ENCODE measurements at places on chromosomes 4 and X.

- DNase-seq, result no peak
Observed at GRCh38 chr4:168199260-168199957, 107.1 kb downstream of the ANXA10 start.

DNA sequence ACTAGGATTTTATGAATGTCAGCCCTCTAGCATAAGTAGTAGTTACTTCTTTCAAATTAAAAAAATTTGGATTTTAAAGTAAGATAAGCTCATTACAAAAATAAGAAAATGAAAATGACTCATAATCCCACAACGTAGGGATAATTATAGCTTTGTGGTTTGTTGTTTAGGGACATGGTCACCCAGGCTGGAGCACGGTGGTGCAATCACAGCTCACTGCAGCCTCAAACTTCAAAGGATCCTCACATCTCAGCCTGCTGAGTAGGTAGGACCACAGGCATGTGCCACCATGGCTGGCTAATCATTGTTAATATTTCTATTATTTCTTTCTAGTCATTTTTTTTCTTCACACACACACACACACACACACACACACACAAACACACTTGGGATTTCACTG, 57.6 kb downstream of the PLAC1 start:
- DNase-seq, result no peak

GRCh38 chr4:73869130-73870055, at the start of gene CXCL1:
CXCL1 (plus strand) TSS chr4:73869393; CDS start chr4:73869471, 78 bp downstream.
- DNase-seq, result no peak

GRCh38 chr4:176300565-176300964, 19.2 kb upstream of the SPCS3 start:
- DNase-seq, result no peak

DNA sequence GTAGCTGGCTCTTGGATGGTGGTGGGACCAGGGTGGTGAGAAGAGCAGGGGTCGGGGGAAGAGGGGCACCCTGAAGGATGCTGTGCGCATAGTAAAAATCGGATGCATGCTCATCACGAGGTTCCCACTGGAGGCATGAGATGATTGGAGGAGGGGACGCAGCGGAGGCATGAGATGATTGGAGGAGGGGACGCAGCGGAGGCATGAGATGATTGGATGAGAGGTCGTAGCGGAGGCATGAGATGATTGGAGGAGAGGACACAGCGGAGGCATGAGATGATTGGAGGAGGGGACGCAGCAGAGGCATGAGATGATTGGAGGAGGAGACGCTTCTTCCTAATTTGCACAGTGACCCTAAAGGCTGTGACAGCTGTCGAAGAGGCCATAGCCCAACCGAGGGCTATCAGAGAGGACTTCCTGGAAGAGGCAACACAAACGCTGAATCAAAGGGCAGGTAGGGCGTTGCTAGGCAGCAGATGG, 106.7 kb downstream of the ADRA2C start:
- no peak for DNase-seq

GRCh38 chr4:115433491-115433890, 320.1 kb upstream of the NDST4 start:
- no peak for DNase-seq

DNA sequence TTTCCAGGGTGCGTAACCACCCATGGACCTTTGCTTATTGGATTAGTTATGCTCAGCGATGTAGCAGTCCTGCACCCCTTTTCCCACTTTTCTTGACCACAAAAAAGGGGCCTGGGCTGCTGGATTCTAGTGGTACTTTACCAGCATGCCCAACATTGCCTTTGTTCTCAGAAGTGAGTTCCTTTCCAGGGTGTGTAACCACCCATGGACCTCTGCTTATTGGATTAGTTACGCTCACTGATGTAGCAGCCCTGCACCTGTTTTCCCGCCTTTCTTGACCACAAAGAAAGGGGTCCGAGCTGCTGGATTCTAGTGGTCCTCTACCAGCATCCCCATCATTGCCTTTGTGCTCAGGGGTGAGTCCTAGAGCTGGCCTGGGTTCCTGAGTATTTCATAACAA, 138.2 kb downstream of the COX18 start:
- DNase-seq, result no peak

DNA sequence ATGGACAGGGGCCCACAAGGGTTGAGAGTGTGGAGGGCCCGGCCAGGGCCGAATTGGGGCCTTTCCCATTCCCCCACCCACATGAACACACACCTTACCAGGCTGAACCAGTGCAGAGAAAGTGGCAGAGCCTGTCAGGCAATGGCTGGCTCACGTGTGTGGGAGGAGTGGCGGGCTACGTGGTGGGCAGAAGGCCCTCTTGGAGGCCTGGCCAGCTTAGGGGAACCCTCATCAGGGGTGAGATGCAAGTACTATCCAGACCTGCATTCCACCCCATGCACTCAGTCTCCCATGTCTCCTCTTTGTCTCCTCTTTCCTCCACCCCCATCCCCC, 965 bp downstream of the TCEAL4 start:
- DNase-seq, result no peak

- DNase-seq, result no peak
Observed at GRCh38 chrX:119477812-119478232, 9.6 kb downstream of the SLC25A5 start.

DNA sequence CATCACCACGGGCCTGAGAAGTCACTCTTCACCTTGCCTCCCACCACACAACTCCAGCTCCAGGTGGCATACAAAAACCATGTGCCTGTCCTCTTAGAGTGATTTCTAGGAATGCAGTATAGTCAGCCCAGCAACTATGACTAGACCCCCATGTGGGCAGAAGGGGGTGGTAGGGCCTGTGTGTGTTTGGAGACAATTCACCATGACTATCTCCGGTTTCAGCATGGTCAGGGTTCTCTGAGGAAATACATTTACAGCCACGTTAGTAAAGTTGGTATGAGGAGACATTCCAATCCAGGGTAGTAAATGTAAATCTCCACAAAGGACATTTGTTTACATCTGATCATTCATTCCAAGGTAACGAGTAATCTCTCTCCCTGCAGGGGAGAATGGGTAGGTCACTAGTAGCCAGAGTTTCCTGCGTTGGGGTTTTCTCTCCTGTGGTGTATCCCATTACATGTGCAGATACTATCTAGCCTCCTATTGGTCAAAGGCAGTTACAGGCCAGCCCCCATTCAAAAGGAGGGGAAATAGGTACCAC, 4.2 kb upstream of the MTMR1 start:
- no peak for DNase-seq

DNA sequence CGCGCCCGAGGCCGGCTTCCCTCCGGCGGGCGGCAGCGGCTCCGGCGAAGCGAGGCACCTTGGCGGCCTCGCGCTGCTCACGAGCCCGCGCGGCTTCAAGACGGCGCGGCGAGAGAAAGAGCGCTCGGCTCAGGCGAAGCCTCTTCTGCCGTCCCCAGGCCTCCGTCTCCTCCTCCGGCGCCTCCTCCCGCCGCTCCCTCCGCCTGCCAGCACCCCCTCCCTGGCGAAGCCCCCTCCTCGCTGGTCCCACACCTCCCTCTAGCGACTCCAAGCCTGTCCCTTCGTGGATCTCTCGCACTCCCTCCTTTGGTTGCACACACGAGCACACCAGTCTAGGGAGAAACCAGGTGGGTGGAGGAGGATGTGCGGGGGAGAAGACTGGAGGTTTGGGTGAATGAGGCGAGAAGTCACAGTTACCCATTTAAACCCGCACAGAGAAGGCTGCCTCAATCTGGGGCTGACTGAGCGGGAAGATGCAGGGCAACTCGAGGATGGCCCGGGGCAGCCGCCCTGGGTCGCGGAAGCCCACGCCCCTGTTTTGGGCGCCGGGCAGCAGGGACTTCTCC, at the start of gene CAMK2D:
Gene CAMK2D, minus strand, starts transcription at position 119 of the 566 bp plus-strand sequence. CDS start 670 bp downstream, outside the sequence.
- no peak for DNase-seq

- DNase-seq, result no peak
Observed at GRCh38 chrX:144494074-144494473, 610.2 kb downstream of the UBE2NL start.

DNA sequence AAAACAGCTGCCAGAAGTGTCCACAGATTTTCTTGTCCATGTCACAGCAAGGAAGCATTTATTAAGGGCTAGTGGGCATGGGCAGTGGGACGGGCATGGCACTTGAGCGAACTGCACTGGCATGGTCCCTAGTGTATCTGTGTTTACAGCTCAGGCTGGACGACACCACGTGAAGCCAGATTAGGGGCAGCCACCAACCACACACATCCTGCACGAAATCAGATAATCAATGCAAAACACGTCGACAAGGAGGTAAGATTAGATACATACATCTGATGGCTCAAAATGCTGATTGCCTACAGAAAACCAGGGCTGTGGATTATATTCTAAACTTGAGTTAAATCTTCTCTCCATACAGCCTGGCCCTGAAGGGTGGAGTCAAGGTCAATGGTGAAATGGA, 103.8 kb upstream of the ATP6AP2 start:
- DNase-seq, result no peak

DNA sequence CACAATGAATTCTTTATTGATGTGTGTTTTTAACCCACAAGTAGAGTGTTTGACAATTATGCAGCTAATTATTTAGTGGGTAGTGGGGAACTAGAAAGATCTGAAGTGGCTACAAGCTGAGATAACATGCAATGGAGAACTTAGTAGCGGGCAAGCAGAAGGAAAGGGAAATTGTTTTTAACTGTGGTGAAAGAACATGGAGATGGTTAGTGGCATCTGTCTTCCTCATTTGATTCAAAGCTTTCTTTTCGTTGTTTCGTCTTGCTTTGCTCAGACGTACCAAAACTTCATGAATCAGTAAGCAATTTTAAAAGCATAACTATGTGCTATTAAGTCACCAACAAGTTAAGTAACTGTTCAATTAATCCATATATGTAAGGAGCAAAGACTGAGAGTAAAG, 169.9 kb downstream of the BANK1 start:
- DNase-seq, result no peak

GRCh38 chr4:53671757-53672156, 80.5 kb upstream of the LNX1 start:
- peak; percentile 58 for DNase-seq

DNA sequence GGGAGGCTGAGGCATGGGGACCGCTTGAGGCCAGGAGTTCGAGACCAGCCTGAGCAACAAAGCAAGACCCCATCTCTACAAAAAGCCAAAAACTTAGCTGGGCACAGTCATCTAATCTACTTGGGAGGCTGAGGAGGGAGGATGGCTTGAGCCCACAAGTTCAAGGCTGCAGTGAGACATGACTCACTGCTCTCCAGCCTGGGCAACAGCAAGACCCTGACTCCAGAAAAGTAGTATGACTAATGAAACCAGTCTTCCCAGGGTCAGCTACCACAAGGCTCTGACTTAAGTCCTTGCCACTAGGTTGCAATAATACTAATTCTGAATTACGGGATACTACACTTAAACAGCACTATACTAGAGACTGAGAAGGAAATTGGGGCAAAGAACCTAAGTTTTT, 33.1 kb downstream of the ERVMER34-1 start:
- no peak for DNase-seq

DNA sequence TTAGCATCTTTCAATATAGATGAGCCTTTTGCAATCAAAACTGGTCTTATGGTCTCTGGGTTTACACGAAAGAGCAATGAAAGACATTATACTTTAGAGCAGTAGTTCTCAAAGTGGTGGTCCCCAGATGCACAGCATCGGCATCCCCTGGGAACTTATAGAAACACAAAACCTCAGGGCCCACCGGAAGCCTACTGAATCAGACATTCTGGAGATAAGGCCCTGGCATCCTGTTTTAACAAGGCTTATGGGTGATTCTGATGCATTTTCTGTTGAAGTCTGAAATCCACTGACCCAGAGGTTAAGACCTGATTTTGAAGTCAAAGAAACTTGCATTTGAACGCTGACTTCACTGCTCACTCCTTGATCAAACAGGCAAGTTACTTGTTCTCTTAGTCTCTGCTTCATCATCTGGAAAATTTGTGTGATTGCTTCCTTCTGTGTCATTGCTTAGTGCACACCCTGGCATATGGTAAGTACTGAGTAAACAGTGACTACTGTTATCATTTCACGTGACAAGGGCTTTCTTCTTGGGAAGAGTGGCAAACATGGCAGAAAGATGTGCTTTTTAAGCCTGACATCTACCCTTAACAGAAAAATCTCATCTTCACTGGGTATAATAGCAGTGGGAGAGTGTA, 14.5 kb downstream of the CHRNA9 start:
- DNase-seq, result no peak

Data from NCI-H2081 treated with DMSO at 0.1 percent for 48 hours (cell line).